ENCODE measurements at places on chromosomes 16 and 17.

- no peak for DNase-seq
These were observed 34.5 kb upstream of the CLEC18B start for GRCh38 chr16:74455619-74456289.

DNA sequence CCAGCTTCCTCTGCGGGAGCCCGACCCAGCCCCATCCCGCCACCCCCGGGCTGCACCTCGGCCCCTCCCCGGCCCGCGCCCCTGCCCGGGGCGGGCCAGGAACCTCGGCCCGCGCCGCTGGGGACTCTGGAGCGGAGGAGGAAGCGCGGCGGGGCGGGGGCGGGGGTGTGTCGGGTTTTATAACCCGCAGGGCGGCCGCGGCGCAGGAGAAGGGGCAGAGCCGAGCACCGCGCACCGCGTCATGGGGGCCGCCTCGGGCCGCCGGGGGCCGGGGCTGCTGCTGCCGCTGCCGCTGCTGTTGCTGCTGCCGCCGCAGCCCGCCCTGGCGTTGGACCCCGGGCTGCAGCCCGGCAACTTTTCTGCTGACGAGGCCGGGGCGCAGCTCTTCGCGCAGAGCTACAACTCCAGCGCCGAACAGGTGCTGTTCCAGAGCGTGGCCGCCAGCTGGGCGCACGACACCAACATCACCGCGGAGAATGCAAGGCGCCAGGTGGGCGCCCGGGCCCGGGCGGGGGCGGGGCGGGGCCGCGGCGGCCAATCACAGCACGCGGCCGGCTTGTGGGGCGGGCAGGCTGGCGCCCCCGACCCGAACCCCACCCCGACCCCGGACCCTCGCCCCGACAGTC lies at the start of gene ACE:
ACE (plus strand) TSS at position 208 of the 626 bp plus-strand sequence; CDS start at position 242, 34 bp downstream.
- DNase-seq, result peak; percentile 23

GRCh38 chr16:166375-167121 lies 770 bp downstream of the HBM start:
- no peak for DNase-seq

DNA sequence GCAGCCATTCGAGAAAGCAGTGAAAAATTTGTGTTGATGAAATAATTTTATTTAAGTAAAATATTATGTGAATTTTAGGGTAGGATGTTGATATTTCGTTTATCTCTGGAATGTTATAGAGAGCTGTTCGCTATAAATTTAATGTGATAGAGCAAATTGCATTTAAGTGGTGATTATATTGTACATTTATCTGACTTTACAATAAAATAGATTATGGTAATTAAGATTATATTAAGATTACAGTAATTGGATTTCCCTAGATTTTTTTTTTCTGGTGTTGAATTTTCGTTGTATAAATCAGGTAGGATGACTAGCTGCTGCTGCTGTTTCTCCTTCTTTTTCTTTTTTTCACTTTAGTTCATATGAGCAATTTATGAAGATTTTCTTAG lies 71.0 kb downstream of the AATF start:
- no peak for DNase-seq

- no peak for DNase-seq
These were observed 45.4 kb downstream of the NFAT5 start for GRCh38 chr16:69611103-69611640.

DNA sequence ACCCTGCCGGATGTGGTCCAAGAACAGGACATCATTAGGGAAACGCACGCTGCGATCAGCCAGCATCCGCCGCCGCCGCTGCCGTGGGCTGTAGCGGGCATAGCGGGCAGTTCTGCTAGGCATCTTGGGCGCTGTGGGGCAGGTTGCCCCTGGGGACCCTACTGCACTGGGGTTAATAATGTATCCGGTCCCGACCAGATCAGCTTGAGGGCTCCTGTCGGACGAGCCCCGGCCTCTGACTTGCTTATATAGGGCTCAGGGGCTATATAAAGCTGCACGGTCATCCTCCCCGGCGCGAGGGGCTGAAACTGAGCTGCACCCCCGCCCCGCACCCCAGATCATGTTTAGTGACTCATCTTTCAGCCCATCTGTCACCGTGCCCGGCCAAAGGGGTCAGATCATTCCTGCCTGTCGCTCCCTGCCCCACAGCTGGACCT lies at the start of gene PPP1R27:
PPP1R27 (minus strand) TSS at position 220 of the 437 bp plus-strand sequence; CDS start at position 123, 97 bp downstream.
- no peak for DNase-seq

All from CD4-positive, alpha-beta T cell treated with Interferon gamma for 1 hour (primary cell).